ENCODE measurements at places on chromosomes 3 and 15. TPM values are rescaled to one million over a fixed set of nuclear protein-coding genes. Genes with fewer than 3 reads are reported as not detected.

The ZIC1 gene
- total RNA-seq: not detected

The NR2F2 gene
- total RNA-seq: 61.4 TPM

The TSC22D2 gene
- total RNA-seq: 20.0 TPM

The ALDH1L1 gene
- 0.81 TPM for total RNA-seq

The ARGFX gene
- total RNA-seq: not detected

DNA sequence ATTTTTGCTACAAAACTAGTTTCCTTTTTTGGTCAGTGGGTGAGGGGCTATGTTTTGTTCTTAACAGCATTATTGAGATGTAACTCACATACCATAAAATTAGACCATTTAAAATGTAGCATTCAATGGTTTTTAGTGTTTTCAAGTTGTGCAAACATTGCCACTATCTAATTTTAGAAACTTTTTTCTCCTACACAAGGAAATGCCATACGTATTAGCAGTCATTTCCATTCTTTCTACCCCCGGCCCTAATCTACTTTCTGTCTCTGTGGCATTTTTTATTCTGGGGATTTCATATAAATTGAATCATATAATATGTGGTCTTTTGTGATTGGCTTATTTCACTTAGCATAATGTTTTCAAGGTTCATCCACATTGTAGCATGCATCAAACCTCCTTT lies 55.0 kb upstream of the TIPARP start:
- DNase-seq: no peak

GRCh38 chr3:50132421-50133282 lies 22.5 kb upstream of the SEMA3F start:
- DNase-seq: no peak

DNA sequence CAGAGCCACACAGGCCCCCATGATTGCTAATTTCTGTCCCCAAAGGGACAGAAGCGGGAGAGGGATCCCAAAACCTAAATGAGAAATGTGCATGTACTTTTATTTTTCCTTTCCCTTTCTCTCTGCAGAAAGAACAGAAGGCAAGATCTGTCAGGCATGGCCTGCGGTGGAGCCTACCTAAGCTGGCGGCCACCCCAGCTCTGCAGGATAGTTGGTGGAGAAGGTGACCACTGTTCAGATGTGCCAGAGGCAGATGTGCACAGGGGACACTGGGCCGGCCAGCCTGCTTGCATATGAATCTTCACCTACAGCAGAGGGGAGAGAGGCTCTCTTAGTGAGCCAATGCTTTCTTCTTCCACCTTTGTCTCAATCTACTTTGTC lies 2.1 kb upstream of the AMOTL2 start:
- no peak for DNase-seq

GRCh38 chr15:91228890-91229289 lies 128.8 kb downstream of the SV2B start:
- no peak for DNase-seq

- no peak for DNase-seq
Observed at GRCh38 chr3:112681822-112682325, 40.9 kb upstream of the CCDC80 start.
